ENCODE measurements at places on chromosomes 13 and 19.

- no peak for DNase-seq
These were observed 274.1 kb upstream of the HTR2A start for GRCh38 chr13:47170971-47171370.

DNA sequence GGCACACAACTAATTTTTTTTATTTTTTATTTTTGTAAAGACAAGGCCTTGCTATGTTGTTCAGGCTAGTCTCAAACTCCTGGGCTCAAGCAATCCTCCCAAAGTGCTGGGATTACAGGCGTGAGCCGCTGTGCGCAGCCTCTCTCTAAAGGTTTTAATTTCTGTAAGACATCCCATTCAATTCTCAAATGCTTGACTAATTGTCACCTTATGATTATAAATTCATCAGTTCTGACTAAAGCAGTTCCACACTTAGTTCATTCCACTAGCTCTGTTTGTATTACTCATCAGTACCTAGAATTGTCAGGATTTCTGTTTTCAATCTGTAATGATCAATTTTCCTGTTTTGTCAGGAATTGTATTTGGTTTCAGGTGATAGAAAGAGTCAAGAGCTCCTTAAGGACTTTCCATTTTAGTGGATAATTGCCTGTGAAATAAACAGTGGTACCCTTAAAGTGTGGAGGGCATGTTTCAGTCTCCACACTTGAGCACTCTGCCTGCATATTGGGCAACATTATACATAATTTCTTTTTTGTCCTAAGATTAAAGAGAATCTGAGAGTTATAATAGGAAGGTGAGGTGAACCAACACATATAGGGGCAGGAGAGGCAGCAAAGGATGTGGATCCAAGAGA is 27.6 kb downstream of the GPALPP1 start:
- DNase-seq, result no peak

DNA sequence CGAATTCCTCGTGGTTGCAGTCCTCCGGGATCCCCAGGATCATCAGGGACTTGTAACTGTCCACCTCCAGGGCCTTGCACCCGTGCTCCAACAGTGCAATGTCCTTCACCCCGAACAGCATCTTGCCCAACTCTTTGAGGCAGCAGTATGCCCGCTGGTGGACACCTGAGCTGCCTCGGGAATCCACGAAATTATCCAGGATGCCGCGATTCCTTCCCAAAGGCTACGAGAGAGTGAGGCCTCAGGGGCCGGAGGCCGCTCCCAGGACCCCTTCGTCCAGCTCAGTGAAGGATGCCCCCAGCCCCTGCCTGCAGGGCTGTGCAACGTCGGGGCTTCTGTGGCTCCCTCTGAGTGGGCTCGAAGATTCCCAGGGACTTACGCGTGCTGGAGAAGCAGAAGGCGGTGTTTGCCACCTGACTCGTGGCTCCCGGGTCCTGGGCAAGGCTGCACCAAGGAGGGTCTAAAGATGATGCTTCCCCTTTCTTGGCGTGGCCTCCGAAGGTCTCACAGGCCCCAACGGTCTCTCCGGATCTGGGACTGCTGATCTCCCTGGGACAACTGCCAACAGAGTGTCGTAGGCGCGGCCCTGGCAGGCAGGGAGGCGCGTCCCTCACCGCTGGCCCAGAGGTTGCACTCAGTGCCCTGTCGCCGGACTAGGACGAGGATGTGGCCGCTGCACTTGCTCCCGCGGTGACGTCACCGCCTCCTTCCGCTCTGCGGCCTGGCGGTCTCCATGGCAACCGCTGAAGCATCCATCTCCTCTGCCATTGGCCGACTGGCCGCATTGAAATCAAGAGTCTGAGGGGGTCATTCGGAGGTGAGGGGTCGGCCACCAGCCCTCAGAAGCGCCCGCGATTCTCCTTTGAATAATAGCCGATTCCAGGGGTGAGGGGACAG is at the start of gene PNMA8C:
PNMA8C (minus strand) TSS at position 698 of the 897 bp plus-strand sequence; CDS start at position 121, 577 bp downstream.
- DNase-seq, result peak; percentile 87

DNA sequence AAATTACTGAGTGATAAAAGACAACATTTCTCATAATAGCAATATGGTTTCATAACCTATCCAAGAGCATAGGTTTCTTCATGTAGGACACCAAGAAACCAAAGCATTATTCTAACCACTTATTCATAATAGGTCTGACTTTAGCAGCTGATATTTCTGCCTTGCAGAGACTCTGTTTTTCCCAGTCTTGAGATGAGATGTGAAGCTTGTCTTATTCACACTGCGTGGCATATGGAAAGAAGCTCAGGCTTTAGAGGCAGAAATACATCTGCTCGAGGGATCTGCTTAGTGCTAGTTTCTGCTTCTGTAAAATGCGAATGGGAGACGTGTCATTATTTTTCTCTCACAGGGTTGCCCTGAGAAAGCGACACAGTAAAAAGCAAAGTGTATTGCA is 232.0 kb upstream of the SPRY2 start:
- no peak for DNase-seq

DNA sequence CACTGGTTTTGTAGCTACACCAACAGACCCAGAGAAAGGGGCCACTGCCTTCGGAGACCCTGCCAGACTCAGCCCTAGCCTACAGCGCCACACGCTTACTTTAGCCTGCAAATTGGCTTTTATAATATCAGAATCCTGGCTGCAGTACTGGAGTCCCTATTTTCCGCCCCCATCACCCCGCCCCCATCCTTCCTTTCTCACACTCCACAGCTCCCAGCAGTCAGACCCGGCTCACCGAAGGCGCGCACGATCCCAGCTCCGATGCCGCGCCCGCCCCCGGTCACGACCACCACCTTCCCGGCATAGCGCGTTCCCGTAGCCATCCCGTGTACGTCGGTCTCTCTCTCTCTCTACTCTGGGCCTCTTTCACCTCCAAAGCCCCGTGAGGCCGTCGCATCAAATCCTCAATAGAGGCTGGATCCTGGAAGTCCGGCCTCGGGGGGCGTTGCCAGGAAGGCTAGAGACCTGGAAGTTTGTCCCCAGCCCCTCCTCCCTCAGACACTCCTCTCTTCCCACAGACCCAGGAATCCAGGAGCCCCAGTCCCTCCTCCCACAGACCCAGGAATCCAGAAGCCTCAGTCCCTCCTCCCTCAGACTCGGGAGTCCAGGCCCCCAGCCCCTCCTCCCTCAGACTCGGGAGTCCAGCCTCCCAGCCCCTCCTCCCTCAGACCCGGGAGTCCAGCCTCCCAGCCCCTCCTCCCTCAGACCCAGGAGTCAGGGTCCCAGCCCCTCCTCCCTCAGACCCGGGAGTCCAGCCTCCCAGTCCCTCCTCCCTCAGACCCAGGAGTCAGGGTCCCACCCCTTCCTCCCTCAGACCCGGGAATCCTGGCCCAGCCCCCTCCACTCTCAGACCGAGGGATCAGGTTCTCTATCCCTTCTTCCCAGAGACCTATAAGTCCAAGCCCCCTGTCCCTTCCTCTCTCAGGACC is at the start of gene HSD17B14:
HSD17B14 (minus strand) TSS at position 403 of the 929 bp plus-strand sequence; CDS start at position 323, 80 bp downstream.
- peak; percentile 79 for DNase-seq

DNA sequence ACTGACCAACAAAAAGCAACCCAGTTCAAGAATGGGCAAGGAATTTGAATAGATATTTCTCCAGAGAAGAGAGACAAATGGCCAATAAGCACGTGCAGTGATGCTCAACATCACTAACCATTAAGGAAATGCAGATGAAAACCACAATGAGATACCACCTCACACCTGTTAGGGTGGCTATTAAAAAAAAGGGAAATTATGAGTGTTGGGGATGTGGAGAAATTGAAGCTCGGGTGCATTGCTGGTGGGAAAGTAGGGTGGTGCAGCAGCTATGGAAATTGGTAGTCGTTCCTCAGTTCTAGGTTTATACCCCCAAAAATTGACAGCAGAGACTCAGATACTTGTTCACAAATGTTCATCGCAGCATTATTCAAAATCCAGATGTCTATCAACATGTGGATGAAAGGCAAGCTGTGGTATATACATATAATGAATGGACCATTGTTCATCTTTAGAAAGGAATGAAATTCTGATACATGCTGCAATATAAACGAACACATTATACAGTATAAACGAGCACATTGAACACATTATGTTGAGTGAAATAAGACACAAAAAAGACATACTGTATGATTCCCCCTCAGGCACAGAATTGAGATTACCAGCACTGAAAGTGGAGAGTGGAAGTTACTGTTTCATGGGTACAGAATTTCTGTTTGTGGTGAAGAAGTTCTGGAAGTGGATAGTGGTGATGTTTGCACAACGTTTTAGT is 927 bp downstream of the CHAMP1 start:
- no peak for DNase-seq

GRCh38 chr19:2084993-2085720 is 11.0 kb downstream of the MOB3A start:
- peak; percentile 85 for DNase-seq

GRCh38 chr19:35194012-35194984 is 34.2 kb downstream of the FAM187B start:
- DNase-seq, result no peak

DNA sequence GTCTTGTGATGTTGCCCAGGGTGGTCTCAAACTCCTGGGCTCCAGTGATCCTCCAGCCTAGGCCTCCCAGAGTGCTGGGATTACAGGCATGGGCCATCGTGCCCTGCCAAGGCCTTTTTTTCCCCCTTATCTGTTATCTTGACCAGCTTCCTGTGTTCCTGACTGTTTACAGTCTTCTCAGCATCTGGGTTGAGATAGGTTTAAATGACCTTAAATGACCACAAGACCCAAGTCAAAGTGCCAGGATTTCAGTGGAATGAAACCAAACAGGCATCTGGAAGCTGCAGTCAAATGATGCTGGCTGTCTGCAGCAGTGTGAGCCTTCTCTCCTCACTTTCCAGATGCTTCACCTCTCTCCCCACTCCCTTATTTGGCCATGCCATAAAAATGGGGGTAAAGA is 114.2 kb upstream of the CLDN10 start:
- no peak for DNase-seq

DNA sequence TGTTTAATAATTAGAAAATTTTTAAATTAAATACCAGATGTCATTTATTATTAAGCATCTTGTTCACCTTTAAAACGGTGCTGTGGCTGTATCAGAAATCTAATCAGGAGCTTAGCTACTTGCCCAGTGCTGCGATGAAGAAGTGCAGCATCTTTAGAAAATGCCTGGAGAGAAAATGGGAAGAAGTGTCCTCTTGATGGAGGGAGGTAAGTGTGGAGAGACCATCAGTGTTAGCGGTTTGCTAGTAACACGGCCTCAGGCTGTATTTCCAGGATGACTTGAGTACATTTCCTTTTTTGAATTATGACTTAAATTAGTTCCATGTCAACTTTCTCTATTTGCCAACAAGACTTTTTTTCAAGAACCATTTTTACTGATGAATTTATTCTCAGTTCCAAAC is 74.1 kb downstream of the SHISA2 start:
- DNase-seq, result no peak

DNA sequence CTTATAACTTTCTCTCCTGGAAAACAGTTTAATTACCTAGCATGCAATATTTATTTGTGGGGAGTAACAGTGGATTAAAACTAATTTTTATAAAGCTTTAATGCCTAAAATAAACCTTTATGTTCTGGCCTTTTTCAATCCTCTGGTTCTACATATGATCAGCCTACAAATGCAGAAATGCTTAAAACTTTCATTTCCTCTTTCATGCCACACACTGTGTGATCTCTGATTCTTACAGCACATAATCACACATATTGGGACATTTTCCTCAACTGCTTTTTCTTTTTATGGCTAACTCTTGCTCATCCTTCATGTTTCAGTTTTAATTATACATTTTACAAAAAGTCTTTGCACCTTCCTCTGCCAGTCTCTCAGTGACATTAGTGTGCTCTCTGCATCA is 910.8 kb upstream of the SLITRK6 start:
- DNase-seq, result no peak

GRCh38 chr13:103487841-103488240 is 421.6 kb upstream of the SLC10A2 start:
- DNase-seq, result no peak

GRCh38 chr13:30340331-30341250 is 33.2 kb upstream of the KATNAL1 start:
- DNase-seq, result peak; percentile 85

- DNase-seq, result no peak
These were observed 35.8 kb downstream of the ZNF667 start for GRCh38 chr19:56441206-56441792.

DNA sequence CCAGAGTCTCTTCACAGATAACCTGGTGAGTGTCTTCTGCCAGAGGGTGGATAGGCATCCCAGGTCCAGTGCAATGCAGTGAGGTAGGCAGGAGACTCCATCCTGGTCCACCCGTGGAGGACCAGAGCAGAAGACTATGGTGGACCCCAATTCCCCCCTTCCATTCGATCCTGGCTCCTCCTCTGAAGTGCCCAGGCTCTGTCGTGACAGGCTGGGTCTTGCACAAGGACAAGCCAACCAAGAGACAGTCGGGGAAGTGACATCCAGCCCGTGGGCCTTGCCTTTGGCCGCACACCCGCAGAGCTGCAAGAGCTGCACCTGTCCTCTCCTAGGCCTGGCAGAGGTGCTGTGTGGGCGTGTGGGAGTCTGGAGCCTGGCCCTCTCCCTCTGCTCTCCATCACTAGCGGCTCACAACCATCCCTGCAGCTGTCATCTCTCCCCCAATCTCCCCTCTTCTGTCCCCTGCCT is 3.1 kb downstream of the ZNF784 start:
- no peak for DNase-seq

DNA sequence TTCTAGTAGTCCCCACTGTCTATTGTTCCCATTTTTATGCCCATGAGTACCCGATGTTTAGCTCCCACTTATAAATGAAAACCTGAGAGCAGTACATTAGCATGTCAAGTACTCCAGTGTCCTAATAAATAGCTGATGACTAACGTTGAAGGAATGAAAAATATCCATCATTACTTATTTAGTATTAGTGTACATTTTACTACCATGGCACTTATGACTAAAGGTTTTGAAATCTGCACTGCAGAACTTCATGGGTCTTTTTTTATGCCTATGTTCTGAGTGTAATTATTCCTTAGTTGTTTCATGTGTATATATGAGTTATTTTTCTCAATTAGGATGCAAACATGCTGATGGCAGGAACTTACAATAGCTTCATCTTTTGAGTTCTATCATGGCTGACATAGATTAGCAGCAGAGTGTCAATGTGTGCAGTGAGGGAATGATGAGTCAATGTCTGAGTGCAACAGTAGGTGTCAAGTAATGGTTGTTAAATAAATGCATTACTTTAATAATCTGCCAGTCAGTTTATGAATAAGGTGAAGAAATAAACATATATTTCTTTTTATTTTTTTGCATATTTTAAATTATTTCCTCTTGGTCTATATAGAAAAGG is 188.4 kb downstream of the ITGBL1 start:
- DNase-seq, result no peak

DNA sequence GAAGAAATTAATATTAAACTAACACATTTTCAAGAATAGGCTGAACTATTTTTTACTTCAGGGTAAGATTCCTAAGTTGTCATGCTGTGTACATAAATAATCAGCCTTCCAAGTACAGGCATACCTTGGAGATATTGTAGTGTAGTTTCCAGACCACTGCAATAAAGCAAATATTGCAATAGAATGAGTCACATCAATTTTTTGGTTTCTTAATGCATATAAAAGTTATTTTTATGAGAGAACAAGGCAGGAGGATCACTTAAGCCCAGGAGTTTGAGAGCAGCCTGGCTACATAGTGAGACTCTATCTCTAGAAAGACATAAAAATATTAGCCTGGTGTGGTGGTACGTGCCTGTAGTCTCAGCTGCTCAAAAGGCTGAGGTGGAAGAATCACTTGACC is 511.5 kb downstream of the UQCRFS1 start:
- DNase-seq, result no peak

GRCh38 chr13:81639984-81640582 is 1299.2 kb upstream of the SPRY2 start:
- DNase-seq, result no peak

- DNase-seq, result no peak
These were observed 1322.0 kb downstream of the EFNB2 start for GRCh38 chr13:105213512-105213911.
